ENCODE measurements at places on chromosomes 7 and 10. TPM values are rescaled to one million over a fixed set of nuclear protein-coding genes. Genes with fewer than 3 reads are reported as not detected.

GRCh38 chr7:24619978-24620377 is 46.7 kb downstream of the PALS2 start:
- DNase-seq, result no peak

DNA sequence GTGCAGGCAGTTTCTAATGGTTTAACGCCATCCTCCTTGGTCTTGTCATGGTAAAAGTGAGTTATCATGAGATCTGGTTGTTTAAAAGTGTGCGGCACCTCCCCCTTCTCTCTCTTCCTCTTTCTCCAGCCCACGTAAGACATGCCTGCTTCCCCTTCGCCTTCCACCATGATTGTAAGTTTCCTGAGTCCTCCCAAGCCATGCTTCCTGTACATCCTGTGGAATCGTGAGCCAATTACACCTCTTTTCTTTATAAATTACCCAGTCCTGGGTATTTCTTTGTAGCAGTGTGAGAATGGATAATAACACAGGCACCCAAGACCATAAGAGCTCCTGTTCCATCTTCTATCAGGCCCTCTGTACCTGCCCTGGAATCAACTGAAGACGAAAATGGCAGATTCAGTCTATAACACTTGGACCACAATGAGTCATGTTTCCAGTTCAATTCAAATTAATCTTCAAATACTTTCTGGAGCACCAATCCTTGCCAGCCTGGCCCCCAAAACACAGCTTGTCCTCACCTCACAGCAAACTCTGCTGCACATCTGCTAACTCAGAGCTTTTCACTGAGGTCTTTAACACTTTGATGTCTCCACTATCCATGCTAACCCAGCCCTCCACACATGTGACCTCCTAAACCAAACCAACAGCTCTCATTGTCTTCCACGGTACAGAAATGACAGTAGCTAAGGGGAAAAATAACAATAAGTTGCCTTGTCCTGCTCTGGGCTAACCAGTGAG is 73.2 kb downstream of the SFMBT2 start:
- no peak for DNase-seq

GRCh38 chr10:117391436-117392205 is 16.4 kb upstream of the PDZD8 start:
- DNase-seq, result peak; percentile 76

DNA sequence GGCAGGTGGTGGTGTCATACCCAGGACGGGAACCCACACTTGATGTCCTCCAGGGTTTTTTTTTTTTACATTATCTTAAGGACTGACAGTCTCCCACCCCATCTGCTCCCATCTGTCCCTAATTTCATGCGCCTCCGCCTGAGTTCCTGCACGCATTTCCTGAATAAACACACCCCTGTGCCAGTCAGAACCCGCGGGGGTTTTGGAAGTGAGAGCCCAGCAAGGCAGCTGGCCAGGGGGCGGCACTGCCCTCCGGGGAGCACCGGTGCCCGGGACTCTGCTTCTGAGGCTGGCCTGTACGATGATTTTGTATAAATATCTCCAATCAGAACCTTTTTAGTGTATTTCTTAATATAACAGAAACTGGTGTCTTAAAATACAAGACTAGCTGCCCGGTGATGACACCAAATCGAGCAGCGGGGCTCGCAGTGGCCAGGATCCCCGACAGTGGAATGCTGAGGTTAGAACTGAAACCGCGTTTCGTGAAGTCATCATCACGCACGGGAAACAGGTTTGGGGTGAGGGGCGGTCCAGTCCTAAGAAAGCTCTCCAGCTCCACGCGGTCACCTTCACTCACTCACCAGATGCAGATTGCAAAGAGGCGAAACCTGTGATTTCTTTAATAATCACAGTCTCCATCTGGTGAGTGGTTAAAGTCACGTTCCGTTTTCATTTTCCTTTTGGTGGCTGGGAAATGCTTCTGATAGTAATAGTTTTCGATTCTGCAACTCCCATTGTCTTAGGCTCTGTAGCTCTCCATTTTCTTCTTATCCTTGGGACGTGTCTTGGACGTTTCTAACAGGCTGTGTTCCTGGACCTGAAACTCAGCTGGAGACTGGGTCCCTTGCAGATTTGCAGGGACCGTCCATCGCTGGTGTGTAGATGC is 19.7 kb downstream of the BNIP3 start:
- DNase-seq, result peak; percentile 52

GRCh38 chr10:84685047-84685660 is 356.8 kb downstream of the CCSER2 start:
- DNase-seq, result peak; percentile 9

- no peak for DNase-seq
Measured at GRCh38 chr7:158394936-158395335, 192.7 kb downstream of the PTPRN2 start.

DNA sequence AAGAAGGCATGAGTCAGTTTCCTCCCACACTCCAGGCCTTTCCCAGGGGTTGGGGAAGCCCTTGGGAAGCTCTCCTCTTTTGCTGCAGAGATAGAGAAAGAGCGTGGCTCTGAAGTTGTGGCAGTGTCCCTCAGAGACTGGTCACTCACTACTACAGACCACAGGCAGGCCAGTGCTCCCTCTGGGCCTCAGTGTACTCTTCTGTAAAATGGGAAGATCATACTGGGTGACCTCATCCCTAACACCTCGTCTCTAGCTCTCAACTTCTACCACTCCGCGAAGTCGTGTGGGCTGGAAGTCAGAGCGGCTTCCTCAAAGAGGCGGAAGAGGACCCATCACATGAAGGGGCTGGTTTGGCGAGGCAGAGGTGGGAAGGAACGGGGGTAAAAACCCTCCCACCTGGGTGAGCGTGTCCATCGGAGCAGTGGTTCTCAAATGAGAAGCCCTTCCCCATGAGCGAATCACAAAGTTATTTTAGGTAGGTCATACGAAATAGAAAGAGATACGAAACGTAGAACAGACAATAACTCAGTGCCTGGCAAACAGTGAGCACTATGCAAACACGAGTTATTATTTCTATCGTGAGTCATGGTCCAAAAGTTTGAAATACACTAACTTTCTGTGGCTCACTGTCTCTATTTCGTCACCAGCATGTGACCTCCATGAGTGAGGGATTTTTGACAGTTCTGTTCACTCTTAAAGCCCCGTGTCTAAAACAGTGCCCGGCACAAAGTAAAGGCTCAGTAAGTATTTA is 32.7 kb downstream of the PRKAG2 start:
- DNase-seq, result peak; percentile 46

DNA sequence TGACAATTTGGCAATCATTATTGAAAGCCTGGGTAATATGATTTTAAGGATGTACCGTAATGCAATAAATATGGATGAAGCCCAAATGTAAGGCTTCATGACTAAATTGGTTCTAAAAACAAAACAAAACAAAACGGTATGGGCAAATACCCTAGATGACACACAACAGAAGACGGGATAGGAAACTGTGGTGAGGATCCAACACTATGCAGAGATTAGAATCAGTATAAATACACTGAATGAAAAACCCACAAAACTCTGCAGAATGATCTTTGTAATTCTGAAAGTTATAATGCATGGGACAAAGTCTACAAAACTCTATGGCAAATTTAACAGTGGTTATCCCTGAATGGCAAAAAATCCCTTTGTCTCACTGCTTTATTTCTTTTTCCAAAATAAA is 57.6 kb downstream of the MALSU1 start:
- no peak for DNase-seq

GRCh38 chr10:71581376-71581775 is 138.2 kb downstream of the C10orf105 start:
- no peak for DNase-seq

GRCh38 chr10:95327367-95327766 is 36.6 kb upstream of the PDLIM1 start:
- DNase-seq, result peak; percentile 77

DNA sequence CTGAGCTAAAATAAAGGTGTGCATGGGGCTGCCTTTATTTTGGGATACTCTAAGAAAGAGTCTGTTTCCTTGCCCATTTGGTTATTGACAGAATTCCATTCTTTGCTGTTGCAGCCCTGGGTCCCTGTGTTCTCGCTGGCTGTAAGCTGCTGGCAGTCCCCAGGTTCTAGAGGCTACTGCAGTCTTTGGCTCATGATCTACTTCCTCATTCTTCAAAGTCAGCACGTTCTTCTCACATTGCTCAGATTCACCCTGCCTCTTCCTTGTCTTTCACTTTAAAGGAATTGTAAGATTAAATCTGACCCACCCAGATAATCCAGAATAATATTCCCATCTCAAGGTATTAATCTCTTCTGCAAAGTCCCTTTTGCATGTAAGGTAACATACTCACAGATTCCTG is 620.3 kb downstream of the CCSER2 start:
- no peak for DNase-seq

DNA sequence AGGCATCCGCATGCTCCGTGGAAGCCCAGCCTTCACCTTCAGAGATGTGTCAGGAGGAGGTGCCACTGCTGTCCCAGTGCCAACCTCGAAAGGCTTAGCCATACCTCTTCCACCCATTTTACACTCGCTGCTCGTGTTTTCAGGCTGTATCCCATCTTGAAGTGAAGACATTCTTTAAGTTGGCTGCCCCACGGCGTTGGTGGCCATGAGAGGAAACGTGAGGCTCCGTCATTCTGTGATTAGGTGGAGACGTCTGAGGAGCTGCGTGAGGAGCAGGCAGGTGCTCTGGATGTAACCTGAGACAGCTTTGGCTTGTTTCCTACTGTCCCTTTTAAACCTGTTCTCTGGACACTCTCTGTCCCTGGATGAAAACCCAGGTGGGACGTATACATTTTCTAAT is 159.9 kb upstream of the RNF32 start:
- DNase-seq, result no peak

DNA sequence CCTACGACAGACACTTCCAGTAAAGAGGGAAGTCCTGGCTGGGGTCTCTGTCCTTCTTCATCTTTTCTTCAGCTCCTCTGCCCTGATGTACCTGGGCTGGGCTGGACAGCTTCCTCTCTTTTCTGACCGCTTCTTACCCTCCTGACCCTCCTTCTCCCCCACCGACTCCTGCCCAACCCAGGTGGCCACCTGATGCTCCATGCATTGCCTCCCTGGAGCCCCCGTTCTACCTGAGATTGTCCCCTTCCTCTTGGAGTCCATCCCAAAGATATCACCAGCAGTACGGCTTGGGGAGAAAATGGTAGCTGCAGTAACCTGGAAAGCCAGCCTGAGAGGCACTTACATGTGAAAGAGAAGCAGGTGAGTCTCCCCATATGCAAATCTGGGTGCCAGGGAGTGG is 566.3 kb downstream of the TCERG1L start:
- DNase-seq, result no peak

DNA sequence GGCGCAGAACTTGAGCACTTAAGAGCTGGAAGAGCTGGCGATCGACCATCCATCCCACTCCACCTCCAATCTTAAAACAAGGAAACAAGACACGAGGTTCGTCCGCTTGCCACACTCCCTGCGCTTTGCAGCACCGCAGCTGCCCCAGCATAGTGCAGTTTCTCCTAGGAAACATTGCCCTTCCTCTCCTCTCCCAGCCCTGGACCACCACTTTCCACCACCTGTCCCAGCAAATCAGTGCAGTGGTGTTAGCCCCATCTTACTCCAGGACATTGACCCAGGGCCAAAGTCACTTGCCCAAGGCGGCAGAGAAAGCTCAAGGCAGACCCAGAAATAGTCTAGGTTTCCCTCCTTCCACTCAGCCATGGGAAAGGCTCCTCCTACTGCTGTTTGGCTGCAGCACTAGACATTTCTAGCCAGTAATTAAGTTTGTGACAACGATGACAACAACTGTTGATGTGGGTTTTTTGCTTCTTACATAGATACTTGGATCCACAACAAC is 1.5 kb upstream of the PARD3 start:
- DNase-seq, result peak; percentile 65

GRCh38 chr10:14262836-14263425 is 67.8 kb downstream of the FRMD4A start:
- DNase-seq, result no peak

DNA sequence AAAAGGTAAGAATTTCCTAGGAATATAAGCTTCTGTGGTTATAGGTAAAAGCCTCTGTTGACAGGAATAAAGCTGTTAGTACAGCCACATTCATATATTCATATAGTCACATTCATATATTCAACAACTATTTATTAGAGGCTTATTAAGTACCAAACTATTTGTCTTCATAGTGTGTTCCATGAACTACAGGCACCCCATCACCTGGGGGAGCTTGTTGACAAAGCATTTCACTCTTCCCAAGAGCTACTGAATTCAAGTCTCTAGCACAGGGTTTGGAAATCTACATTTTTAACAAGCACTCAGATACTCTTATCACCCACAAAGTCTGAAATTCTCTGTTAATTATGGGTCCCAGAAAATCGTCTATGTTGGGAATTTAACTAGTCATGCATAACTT is 110.6 kb downstream of the RNLS start:
- DNase-seq, result peak; percentile 66

GRCh38 chr7:150317748-150318444 is 5.3 kb upstream of the LRRC61 start:
- DNase-seq, result peak; percentile 54

DNA sequence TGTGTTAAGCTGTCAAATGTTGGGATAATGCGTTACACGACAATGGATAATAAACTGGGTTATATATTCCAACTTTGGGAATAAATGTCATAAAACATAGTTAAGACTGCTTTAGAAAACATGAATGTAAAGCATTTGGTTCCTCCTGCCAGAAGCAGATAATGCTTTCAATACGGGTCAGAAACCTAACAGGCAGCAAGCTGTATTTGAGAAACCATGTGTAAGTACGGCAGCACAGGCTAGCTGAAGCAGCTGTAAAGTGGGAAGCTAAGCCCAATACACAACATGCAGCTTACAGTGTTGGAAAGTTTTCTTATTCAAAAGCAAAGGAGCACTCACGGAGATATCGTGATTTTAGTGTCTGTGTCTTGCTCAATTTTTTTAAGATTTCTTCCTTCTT is 46.5 kb downstream of the MALSU1 start:
- no peak for DNase-seq

- peak; percentile 16 for DNase-seq
Measured at GRCh38 chr7:48424731-48425130, 253.5 kb downstream of the ABCA13 start.

DNA sequence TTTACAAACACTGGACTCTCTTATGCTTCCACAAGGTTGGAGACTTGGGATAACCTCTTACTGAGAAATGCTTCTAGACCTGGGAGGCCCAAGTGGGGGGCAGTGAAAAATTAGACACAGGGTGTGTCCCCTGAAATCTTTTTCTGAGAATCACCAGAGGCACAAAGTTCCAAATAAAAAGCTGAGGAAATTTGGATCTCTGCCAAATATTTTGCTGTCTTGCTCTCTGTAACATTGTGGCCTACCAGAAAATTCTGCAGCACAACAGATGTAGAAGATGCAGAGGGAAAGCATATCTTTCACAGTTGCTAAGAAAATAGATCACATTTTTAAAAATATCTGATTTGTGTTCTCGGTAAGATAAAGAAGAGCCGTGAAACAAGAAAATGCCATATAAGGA is 849.4 kb downstream of the CCSER2 start:
- DNase-seq, result no peak

CDK14 gene
- 27.8 TPM for total RNA-seq

RAB19 gene
- not detected for total RNA-seq

DYNC1I1 gene
- total RNA-seq, result 1.6 TPM

DNAJC1 gene
- 29.9 TPM for total RNA-seq

PHYH gene
- 54.7 TPM for total RNA-seq

BTBD16 gene
- 1.2 TPM for total RNA-seq

OR2A25 gene
- total RNA-seq, result not detected

HOXA5 gene
- 8.8 TPM for total RNA-seq
